Nephron progenitor cell (in vitro differentiated cells): ENCODE measurements at places on chromosomes 7 and 10.

GRCh38 chr7:34982371-34983019, 54.8 kb downstream of the DPY19L1 start:
- no peak overlapping the region for H3K4me3 ChIP-seq
- no peaks in the 10 kb centered on the region for H3K27me3 ChIP-seq
- H3K36me3 ChIP-seq: peaks cover 37% of the 10 kb centered on the region
- no peaks in the 10 kb centered on the region for H3K4me1 ChIP-seq

- no peak overlapping the region for H3K27ac ChIP-seq
- no peaks in the 10 kb centered on the region for H3K36me3 ChIP-seq
- no peak overlapping the region for H3K4me3 ChIP-seq
- H3K27me3 ChIP-seq: peaks cover 63% of the 10 kb centered on the region
These were observed 8.2 kb downstream of the EGFR start for GRCh38 chr7:55026867-55027490.

- peaks cover 7% of the 10 kb centered on the region for H3K4me1 ChIP-seq
- no peak overlapping the region for H3K27ac ChIP-seq
- DNase-seq: no peak
- H3K4me3 ChIP-seq: no peak overlapping the region
These were observed 29.0 kb downstream of the ATOH7 start for GRCh38 chr10:68202960-68203353.

DNA sequence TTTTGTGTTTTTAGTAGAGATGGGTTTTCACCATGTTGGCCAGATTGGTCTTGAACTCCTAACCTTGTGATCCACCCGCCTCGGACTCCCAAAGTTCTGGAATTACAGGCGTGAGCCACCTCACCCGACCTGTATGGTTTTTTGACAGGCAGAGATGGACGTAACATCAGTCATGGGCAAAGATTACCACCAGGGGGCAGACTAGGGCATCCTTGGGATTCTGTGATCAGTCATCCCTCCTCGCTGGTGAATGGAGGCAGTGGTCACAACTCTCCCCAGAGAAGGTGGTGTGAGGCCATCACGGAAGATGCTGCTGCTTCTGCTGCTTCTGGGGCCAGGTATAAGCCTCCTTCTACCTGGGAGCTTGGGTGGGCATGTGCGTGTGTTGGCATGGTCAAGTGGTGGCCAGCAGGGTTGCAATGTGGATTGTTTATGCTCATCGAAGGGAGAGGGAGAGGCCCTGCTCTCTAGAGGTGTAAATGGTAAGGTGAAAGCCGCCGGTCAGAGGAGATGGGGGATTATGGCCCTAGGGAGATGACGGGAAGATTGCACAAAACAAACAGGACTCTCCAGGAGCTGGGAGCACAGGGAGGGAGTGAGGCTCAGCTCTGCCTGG, 122.7 kb upstream of the PRSS1 start:
- no peaks in the 10 kb centered on the region for H3K4me1 ChIP-seq
- H3K4me3 ChIP-seq: no peak overlapping the region
- H3K36me3 ChIP-seq: no peaks in the 10 kb centered on the region
- DNase-seq: peak; percentile 71
- peaks cover 29% of the 10 kb centered on the region for H3K27me3 ChIP-seq
- no peak overlapping the region for H3K27ac ChIP-seq

DNA sequence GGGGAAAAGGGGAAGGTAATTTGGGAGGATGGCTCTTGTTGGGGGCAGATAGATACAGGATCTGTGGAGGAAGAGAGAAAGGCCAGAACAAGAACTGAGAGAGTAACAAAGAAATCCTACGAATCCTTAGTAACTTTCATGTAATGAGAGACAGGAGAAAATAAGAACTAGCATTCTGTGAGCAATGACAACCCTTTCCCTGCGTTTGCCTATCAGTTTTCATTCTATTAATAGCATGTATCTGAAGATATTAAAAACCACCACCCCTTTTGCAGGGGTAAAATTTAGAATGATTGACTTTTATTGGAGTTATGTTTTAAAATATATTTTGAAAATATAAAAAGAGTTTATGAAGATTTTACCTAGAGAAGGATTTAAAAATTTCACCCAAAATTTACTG, 132.8 kb downstream of the ZEB1 start:
- no peak overlapping the region for H3K27ac ChIP-seq
- no peaks in the 10 kb centered on the region for H3K4me1 ChIP-seq
- DNase-seq: no peak

- H3K4me1 ChIP-seq: peaks cover 17% of the 10 kb centered on the region
- no peak for DNase-seq
- no peak overlapping the region for H3K27ac ChIP-seq
- peak overlapping the region; percentile 79 for H3K4me3 ChIP-seq
These were observed 2.2 kb upstream of the KCTD7 start for GRCh38 chr7:66626331-66626934.

GRCh38 chr10:1413256-1413655, 324.1 kb downstream of the ADARB2 start:
- DNase-seq: no peak
- no peak overlapping the region for H3K4me3 ChIP-seq
- peaks cover 13% of the 10 kb centered on the region for H3K27me3 ChIP-seq
- H3K27ac ChIP-seq: no peak overlapping the region
- no peaks in the 10 kb centered on the region for H3K36me3 ChIP-seq

DNA sequence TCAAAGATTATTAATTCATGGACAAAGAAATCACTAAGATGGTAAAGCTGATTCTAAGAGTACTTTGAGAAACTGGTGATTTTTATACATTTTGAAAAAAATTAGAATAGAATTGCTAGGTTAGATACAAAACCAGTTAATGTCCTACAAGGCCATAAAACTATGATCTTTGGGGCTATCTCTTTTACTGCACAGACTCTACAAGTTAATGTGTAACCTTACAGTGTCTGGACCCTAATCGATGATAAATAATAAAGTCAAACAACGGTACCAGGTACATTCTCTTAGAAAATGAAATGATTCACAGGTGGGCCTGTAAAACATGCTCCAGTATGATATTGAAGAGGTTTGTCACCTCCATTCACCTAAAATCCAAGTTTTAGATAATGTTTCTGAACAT, 199.8 kb upstream of the LYZL1 start:
- DNase-seq: no peak
- H3K36me3 ChIP-seq: peaks cover 4% of the 10 kb centered on the region
- H3K4me3 ChIP-seq: no peak overlapping the region
- H3K27ac ChIP-seq: no peak overlapping the region

DNA sequence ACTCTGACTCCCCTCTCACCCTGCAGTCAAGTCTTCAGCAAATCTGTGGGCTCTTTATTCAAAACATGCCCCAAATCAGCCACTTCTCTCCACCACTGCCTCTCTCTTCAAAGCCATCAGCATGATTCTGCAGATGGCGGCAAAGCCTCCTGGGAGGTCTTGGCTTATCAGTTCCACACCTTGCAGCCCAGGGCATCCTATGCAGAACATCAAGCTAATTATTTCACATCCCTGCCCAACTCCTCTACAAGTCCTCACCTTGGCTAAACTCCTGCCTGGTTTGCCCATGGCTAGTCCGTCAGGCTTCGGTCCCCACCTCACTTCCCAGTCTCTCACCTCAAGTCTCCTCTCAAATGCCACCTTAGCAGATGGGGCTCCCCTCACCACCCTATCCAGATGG, 70.2 kb downstream of the PIP4K2A start:
- no peak overlapping the region for H3K4me3 ChIP-seq
- peaks cover 63% of the 10 kb centered on the region for H3K4me1 ChIP-seq
- H3K27me3 ChIP-seq: no peaks in the 10 kb centered on the region
- H3K27ac ChIP-seq: no peak overlapping the region
- DNase-seq: no peak

- H3K4me3 ChIP-seq: no peak overlapping the region
- no peaks in the 10 kb centered on the region for H3K4me1 ChIP-seq
- DNase-seq: no peak
- no peak overlapping the region for H3K27ac ChIP-seq
These were observed 240.6 kb downstream of the DGKI start for GRCh38 chr7:137606061-137606674.

DNA sequence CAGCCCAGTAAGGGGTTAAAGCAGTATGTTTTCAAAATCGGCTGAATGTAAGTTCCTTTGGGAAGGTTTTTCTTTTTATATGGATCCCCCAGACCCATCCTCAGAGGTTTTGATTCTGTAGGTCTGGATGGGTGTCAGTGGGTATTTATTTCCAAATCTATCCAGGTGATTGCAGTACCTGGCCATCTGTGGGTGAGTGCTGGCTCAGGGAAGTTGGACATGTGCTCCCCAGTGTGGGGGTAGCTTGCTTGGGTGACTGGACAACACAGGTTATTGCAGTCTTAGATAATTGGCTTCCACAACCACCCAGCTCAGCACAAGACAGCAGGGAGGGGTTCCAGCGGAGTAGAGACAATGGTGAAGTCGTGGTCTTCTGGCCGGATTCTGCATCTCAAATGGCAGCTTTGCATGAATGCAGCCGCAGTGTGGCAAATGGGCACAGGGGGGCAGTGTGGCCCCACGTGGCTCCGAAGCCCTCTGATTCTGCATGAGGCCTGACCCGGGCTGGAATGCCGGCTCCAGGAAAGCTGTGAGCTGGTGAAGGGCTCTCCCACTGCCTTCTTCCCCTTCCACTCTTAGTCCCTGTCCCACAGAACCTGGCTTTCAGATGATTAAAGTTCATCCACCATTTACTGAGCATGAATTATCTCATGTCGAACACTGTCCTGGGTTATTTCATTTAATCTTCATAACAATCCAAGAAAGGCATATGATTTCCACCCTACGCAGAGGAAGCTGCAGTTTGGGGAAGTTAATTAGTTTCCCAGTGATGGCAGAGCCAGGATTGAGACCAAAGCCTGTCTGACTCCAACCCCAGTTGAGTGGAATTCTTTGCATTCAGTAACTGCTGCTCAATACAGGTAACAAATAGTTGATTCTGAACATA, 64.5 kb upstream of the SYPL1 start:
- no peak overlapping the region for H3K27ac ChIP-seq
- peak; percentile 90 for DNase-seq
- H3K36me3 ChIP-seq: no peaks in the 10 kb centered on the region
- H3K4me1 ChIP-seq: peaks cover 26% of the 10 kb centered on the region

DNA sequence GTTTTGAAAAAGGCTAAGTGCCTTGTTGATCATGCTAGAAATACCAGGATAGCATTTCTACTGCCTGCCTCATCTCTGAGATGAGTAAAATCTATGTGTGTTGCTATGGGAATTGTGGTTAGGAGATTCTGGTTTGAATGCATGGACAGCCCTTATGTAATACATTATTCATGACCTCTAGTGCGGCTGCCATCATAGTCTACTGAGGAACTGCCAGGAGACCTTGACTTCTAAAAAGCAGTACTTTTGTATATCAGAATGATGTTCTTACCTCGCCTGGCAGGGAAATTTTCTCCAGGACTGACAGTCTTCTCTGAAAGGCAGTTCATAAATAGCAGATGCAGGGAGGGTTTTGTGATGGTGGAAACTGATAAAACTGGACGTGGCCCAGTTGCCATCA, 248.5 kb downstream of the NSUN6 start:
- no peaks in the 10 kb centered on the region for H3K36me3 ChIP-seq
- H3K4me3 ChIP-seq: no peak overlapping the region
- DNase-seq: no peak
- H3K4me1 ChIP-seq: peaks cover 15% of the 10 kb centered on the region
- H3K27me3 ChIP-seq: peaks cover 34% of the 10 kb centered on the region
- H3K27ac ChIP-seq: no peak overlapping the region

GRCh38 chr10:103013416-103013815, 95.3 kb downstream of the CNNM2 start:
- DNase-seq: peak; percentile 26
- H3K4me3 ChIP-seq: no peak overlapping the region
- peak overlapping the region; percentile 17 for H3K27ac ChIP-seq
- no peaks in the 10 kb centered on the region for H3K36me3 ChIP-seq
- peaks cover 25% of the 10 kb centered on the region for H3K4me1 ChIP-seq

DNA sequence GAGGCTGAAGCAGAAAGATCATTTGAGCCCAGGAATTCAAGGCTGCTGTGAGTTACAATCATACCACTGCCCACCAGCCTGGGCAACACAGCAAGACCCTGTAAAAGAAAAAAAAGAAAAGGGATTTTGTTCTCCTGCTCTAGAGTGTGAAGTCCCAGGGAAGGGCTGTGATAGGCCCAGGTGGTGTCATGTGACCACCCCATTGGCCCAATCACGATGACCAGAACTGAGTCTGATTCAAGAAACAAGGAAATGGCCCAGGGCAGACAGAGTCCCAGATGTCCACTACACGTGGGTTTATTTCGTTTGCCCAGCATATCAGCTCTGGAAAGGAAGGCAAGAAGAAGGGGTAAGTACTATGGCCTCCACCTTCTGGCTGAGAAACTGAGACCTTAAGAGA, 81.3 kb upstream of the CUX1 start:
- H3K4me1 ChIP-seq: peaks cover 67% of the 10 kb centered on the region
- H3K36me3 ChIP-seq: no peaks in the 10 kb centered on the region
- H3K27me3 ChIP-seq: peaks cover 3% of the 10 kb centered on the region
- no peak for DNase-seq

DNA sequence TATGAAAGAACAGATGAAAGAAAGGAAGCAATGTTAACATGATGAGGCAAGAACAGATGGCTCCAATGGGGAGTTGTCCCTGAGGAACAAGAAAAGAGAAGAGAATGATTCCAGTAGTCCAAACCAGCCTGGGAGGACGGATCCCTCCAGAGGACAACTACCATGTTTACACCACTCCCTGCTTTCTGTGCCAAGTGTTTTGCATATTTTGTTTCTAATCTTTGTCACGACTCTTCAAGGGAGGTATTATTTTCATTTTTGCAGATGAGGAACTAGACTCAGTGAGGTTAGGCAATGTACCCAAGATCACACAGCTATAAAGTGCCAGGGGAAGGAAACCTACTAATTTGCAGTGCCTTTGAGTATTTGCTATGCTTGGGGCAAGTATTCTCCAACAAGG, 116.2 kb downstream of the PARP12 start:
- no peak for DNase-seq
- no peak overlapping the region for H3K4me3 ChIP-seq
- peaks cover 11% of the 10 kb centered on the region for H3K36me3 ChIP-seq
- no peak overlapping the region for H3K27ac ChIP-seq
